ENCODE measurements at places on chromosomes 4 and X.

GRCh38 chr4:87045659-87046058 lies 110.8 kb downstream of the AFF1 start:
- no peak for DNase-seq

DNA sequence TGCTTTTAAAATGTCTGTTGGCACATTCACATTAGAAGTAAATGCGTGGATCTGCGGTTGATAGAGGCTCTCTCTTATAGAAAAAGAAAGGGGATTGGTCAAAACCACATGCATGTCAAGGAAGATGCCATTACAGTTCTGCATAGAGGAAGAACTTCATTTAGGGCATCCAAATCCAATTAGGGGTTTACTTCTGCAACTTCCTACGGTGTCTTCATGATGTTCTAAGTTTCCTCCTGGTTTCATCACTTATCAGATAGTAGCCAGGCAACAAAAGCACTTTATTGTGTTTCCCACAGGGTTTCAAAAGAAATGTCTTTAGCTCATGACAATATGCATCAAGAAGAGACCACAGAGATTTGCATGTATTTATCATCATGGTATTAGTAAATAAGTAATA lies 136.0 kb upstream of the HPGD start:
- DNase-seq: no peak

DNA sequence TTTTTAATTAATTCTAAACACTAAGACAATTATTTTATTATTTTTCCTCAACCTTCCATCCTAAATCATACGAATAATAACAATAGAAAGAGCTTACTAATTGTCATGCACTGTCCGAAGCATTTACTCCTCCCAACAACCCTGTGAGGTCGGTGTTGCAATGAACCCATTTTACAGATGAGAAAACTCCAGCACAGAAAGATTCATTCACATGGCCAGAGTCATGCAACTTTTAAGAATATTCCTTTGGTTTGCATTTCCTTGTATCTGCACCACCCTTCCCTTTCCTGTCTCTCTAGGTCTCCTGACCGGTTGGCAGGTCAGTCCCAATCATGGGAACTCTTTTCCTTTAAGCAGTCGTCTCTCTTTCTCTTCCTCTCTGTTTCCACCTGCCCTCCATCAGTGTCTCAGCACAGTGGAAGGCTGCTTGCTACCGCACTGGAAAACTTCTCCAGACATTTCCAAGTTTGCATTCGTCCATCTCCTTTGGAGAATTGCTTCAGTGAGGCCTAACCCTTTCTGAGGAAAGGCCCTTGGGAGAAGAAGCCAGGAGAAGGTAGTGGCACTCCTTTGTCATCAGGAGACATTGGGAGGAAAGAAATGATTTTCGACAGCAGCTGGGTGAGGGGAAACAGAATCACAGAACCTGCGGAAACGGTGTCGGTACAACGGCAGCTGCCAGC lies 1.9 kb upstream of the TMSB4X start:
- no peak for DNase-seq

DNA sequence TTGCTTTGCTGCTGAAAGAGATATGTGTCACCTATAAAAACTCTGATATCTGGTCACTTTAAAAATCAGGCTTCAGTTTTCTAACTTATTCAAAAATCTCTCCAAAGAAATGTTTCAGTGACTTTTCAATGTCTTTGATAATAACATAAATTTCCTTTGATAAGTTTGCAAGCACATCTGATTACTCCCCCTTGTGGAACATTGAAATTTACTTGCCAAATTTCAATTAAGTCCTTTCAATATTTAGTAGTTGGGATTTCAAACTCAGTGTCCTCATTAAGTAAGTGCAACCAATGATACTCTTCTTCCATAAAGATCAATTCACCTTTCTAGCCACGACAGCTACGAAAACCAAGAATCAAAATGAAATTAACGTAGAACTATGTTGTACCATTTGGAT lies 151.3 kb upstream of the FAM47C start:
- no peak for DNase-seq

GRCh38 chr4:3065551-3065950 lies 8.8 kb downstream of the HTT-AS start:
- no peak for DNase-seq

DNA sequence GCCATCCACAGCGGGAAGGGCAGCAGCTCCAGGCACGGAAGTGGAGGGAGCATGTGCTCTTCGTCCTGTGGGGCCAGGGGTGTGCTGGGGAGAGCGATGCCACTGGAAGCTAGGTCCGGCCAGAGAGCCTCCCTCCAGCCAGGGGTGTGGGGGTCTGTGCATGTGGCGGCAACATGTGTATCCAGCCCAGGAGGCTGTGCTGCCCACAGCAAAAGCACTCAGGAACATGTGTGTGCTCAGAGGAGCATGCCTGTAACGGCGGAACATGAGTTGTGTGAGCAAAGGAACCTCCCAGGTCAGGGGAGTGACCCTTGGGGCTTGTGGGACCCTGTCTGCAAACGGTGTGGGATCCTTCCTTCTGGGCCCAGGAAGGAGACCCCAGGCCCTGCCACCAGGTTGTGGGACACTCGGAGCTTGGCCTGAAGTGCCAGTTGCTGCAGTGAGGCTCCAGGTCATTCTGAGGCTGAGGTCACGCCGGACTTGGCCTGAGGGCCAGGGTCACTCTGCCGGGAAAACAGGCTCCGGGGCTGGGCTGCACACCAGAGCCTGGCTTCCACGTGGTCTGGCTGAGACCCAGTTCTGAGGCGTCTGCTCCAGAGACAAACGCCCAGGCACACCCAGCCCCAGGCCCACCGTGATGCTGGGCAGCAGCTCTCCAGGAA lies 37.2 kb downstream of the CPLX1 start:
- no peak for DNase-seq

GRCh38 chrX:134908356-134908755 lies 82.4 kb upstream of the SMIM10 start:
- no peak for DNase-seq

GRCh38 chr4:1323635-1324442 lies 23.2 kb upstream of the UVSSA start:
- DNase-seq: no peak

- no peak for DNase-seq
Observed at GRCh38 chr4:25466966-25467697, 90.1 kb downstream of the ANAPC4 start.
